G401 (cell line): ENCODE measurements at places on chromosomes 1 and 21. TPM values are rescaled to one million over a fixed set of nuclear protein-coding genes. Genes with fewer than 3 reads are reported as not detected.

ADGRL2 gene
- total RNA-seq: not detected in 2 replicates

- no peak for DNase-seq
Observed at GRCh38 chr1:221164029-221164428, 284.8 kb downstream of the HLX start.

DNA sequence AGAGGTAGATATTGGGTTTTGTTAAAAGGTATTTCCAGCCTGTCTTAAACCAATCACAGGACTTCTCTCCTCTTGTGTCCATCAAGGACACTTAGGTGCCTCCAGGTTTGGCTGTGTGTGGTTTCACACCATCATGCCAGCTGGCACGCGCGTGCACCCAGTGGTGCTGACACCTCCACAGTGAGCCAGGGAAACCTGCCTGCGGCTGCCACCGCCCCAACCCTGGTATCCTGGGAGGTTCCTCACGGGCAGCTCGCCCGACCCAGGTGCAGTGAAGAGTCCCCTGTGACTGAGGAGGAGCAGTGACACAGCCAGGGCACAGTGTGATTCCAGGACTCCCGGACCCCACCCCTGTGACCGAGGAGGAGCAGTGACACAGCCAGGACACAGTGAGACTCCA is 13.2 kb upstream of the COL6A2 start:
- no peak for DNase-seq

DNA sequence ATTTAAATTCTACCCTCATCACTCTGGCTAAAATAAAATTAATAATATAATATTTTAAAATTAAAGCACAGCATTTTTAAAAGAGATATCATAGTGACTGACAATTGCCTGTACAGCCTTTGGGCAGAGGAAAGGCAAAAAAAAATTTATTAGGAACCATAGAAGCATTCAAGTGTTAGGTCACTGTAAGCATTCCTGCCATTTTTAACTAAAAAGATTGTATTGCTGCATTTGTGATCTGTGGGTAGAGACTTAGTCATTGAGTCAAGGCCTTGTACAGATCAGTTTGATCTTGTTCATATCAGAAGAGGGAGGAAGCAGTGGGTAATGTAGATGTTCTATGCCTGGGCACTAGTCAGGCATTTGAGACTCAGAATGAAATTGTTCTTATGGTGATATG is 109.9 kb downstream of the LYPLAL1 start:
- DNase-seq: no peak

FCRL5 gene
- total RNA-seq: not detected in 2 replicates

DNA sequence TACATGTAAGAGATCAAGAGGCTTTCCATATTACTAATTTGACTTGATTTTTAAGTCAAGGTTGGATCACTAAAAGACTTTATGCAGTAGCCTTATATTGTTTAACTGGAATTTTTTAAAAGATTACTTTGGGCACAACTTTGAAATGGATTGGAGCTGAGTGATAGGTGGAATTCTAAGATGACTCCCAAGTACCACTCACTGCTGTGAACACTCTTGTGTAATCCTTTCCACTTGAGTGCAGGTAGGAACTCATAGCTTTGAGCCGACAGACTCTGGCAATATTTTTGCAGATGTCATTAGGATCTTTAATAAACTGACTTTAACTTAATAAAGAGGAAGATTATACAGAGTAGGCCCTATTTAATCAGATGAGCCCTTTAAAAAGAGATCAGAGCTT is 831.1 kb upstream of the NCAM2 start:
- DNase-seq: no peak

C1orf116 gene
- total RNA-seq: not detected in 2 replicates

XCL2 gene
- total RNA-seq: not detected in 2 replicates

RUNX3 gene
- 0.17 TPM in 1 of 2 replicates, not detected in the other for total RNA-seq

GRCh38 chr1:118363396-118363795 is 178.4 kb upstream of the SPAG17 start:
- no peak for DNase-seq

LCE3E gene
- not detected in 2 replicates for total RNA-seq

- peak; percentile 22 for DNase-seq
Observed at GRCh38 chr1:186304982-186305949, 69.8 kb downstream of the TPR start.

- peak; percentile 59 for DNase-seq
Observed at GRCh38 chr1:9822490-9822889, 1.3 kb downstream of the CLSTN1 start.

- DNase-seq: no peak
Observed at GRCh38 chr1:28148880-28149195, 27.7 kb downstream of the PTAFR start.

GRCh38 chr1:118209648-118210047 is 24.6 kb upstream of the SPAG17 start:
- DNase-seq: no peak
